Activated CD8-positive, alpha-beta T cell treated with anti-CD3 and anti-CD28 coated beads for 36 hours (primary cell): ENCODE measurements at places on chromosomes 4 and X. TPM values are rescaled to one million over a fixed set of nuclear protein-coding genes. Genes with fewer than 3 reads are reported as not detected.

DNA sequence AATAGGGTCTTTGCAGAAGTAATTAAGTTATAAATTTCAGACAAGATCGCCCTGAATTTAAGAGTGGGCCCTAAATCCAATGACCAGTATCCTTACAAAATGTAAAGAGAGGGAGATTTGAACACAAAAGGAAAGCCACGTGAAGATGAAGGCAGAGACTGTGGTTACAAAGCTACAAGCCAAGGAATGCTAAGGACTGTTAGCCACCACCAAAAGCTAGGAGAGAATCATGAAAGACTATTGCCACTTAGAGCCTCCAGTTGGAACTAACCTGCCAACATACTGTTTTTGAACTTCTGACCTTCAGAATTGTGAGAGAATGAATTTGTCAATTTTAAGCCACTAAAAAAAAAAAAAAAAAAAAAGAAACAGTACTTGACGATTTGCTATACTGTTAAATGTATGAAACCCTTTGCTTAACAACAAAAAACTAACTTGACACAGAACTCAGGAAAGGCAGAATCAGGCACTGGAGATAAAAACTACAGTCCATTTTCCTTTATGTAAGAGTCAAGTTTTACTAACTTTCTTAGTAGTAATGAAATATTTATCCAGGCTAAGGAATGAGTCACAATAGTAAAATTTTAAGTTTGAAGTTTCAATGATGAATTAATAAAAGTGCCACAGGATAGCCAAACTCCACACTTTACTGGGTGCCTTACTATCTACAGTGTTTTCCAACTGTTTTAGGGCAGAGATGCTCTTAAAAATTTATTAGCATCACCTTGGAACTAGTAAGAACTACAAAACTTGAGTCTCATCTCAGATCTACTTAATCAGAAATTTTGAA, 25.1 kb downstream of the DHX15 start:
- peaks cover 75% of the 10 kb centered on the region for H3K4me1 ChIP-seq
- peaks cover 75% of the 10 kb centered on the region for H3K36me3 ChIP-seq
- H3K4me3 ChIP-seq, result no peak overlapping the region
- DNase-seq, result no peak

DNA sequence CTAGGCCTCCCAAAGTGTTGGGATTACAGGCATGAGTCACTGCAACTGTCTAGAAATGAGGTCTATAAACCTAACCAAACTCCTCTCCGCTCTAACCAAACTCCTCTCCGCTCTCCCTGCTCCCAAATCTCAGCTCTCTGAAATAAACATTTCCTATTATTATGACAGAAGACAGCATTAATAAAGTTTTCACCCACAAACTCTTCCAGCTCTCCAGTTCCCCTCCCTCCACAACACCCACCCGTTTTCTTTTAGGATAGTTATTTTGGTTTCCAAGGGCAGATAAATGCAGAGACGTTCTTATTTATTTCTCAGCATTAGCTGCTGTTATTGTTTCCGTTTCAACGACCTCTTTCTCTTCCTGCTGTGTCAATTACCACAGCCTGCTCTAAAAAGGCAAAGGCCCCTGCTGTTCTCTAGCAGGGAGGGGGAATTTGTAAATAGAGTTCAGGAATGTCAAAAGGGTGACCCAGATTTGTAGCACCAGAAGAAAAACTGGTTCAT, 13.3 kb upstream of the SCD5 start:
- no peaks in the 10 kb centered on the region for H3K36me3 ChIP-seq
- no peak for DNase-seq
- H3K27me3 ChIP-seq, result no peaks in the 10 kb centered on the region
- H3K4me1 ChIP-seq, result no peaks in the 10 kb centered on the region
- no peak overlapping the region for H3K4me3 ChIP-seq

GRCh38 chr4:30269850-30270249, 450.3 kb upstream of the PCDH7 start:
- no peaks in the 10 kb centered on the region for H3K27me3 ChIP-seq
- H3K36me3 ChIP-seq, result no peaks in the 10 kb centered on the region
- H3K4me3 ChIP-seq, result no peak overlapping the region
- no peak overlapping the region for H3K27ac ChIP-seq

- no peak for DNase-seq
- peak overlapping the region; percentile 86 for H3K27ac ChIP-seq
- H3K4me3 ChIP-seq, result no peak overlapping the region
- peaks cover 26% of the 10 kb centered on the region for H3K36me3 ChIP-seq
These were observed 3.6 kb upstream of the RENBP start for GRCh38 chrX:153948002-153948466.

- no peak for DNase-seq
- H3K27ac ChIP-seq, result no peak overlapping the region
- H3K36me3 ChIP-seq, result no peaks in the 10 kb centered on the region
- H3K27me3 ChIP-seq, result no peaks in the 10 kb centered on the region
- H3K4me1 ChIP-seq, result peaks cover 5% of the 10 kb centered on the region
These were observed 5.9 kb upstream of the SCARB2 start for GRCh38 chr4:76219299-76220055.

DNA sequence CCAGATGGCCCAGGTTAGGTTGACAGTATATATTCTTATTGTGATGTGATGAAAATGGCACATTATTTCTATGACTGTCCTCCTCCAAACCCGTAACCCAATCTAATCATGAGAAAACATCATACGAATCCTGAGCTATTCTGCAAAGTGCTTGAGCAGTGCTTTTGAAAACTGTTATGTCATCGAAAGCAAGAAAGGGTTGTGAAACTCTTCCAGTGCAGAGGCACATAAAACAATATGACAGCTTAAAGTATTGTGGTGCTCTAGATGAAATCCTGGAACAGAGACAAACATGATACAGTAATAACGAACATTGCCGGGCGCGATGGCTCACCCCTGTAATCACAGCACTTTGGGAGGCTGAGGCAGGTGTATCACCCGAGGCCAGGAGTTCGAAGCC, 1648.0 kb downstream of the STIM2 start:
- no peaks in the 10 kb centered on the region for H3K27me3 ChIP-seq
- no peaks in the 10 kb centered on the region for H3K4me1 ChIP-seq
- DNase-seq, result no peak
- no peaks in the 10 kb centered on the region for H3K36me3 ChIP-seq

Gene OPN1MW3
- total RNA-seq, result not detected

Gene SMIM10L2A
- 0.22 TPM for total RNA-seq

Gene SMARCAD1
- 28.5 TPM for total RNA-seq

Gene DMD
- 0.49 TPM for total RNA-seq
